ENCODE measurements at places on chromosomes 1 and 21.

DNA sequence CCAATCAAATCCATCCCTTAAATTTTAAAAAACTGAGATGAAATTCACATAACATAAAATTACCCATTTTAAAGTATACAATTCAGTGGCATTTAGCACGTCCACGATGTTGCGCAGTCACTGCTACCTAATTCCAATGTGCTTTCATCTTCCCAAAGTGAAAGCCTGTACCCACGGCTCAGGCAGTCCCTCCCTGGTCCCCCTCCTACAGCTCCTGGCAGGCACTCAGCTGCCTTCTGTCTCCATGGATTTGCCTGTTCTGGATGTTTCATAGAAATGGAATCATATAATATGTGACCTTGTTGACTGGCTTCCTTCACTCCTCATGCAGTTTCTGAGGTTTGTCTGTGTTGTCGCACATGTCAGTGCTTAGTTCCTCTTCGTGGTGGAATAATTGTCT lies 386.3 kb downstream of the CAMTA1 start:
- DNase-seq = no peak

DNA sequence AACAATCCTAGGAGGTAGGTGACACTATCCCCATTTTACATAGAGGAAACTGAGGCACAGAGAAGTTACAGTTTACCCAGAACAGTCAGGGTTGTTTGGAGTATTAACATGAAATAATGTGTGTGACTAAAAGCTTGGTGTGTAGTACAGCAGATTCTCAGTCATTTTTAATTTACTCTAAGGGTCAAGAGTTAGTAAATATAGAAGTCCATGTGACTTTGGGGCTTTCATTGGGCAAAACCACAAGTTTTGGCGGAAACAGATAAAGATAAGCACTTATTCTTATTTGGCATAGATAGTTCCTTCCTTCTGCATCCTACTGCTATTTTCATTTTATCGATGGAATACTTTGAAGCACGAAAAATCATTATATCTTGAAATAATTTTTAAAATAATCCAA lies 128.5 kb downstream of the DNM3 start:
- DNase-seq = no peak

GRCh38 chr1:12408662-12409061 lies 178.8 kb downstream of the VPS13D start:
- no peak for DNase-seq

DNA sequence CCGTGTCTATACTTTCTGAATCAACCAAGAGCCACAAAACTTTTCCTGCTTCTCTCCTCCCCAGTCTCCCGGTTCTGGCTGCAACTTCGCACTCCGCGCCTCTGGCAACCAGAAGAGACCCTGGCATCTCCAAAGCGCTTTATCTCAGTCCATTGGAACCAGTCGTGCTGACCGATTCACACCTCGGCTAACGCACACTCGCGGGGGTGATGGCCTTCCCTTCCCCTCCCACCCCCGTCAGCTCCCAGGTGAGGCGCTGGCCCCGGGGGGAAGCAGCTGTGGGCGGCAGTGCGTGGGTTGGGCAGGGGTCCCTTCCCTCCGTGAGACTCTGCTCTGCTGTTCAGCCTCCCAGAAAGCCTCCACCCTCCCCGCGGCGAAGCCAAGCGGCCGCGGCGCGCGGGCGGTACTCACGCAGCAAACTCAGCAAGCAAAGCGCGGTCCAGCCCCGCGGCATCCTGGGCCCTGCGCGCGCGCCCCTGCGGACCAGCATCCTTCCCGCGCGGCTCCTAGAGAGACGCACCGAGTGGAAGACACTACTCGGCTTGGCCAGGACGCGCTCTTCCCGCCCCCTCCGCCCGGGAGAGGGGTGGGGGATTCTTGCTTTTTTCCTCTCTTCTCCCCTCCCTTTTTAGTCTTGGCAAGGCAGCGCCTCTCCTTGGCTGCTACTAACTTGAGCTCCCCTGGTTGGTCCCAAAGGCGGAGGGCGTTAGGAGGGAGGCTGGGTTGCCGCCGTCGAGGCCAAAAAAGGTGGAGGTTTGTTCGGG lies at the start of gene CD34:
Gene CD34, minus strand, starts transcription at position 535 of the 764 bp plus-strand sequence. Its CDS starts 45 bp downstream, at position 490.
- DNase-seq = peak; percentile 55

DNA sequence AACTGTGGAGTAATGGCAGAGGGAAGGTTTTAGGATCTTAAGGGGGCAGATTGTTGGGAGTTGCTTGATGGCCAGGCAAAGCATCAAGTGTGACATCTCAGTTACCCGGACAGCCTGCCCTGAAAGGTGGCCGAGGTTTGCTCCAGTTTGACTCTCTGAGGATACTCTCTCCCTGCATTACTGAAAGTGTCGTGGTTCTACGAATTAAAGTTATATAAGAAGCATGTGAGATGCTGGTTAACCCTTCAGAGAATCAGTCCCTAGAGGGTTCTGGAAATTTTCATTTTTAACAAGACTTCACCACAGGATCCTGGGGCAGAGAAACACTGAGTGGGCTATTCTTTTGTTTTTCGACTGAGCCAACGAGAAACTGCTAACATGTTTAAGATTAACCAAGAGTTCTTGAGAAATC lies 689 bp upstream of the ZNF644 start:
- DNase-seq = no peak

DNA sequence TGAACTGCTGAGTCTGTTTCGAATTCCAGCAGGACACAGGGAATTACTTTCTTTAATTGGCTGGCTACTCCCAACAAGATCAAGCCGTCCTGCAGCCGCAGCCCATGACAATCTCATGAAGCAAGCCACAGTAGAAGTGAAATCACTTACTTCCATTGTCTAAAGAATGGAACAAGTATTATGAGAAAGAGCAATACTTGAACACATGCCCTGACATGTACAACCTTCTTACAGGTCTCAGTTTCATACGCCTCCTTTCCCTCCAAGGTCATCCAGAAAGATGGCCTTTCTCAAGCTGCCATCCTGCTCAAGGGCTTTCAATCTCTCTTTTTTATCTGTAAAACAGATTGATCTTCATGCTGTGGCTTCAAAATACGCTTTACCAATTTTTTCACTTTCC lies 85.1 kb downstream of the PCSK9 start:
- no peak for DNase-seq

DNA sequence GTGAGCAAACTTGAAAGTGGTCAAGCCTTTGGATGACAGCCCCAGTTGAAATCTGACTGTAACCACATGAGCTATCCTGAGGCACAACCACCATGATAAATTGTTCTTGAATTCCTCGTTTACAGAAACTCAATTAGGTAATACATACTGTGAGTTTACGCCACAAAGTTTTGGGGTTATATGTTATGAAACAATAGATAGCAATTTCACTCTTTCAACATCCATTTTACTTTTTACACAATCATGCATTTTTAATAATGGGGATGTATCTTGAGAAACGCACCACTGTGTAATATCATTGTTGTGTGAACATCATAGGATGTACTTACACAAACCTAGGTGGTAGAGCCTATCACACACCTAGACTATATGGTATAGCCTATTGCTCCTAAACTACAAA lies 35.4 kb downstream of the OR2C3 start:
- no peak for DNase-seq

DNA sequence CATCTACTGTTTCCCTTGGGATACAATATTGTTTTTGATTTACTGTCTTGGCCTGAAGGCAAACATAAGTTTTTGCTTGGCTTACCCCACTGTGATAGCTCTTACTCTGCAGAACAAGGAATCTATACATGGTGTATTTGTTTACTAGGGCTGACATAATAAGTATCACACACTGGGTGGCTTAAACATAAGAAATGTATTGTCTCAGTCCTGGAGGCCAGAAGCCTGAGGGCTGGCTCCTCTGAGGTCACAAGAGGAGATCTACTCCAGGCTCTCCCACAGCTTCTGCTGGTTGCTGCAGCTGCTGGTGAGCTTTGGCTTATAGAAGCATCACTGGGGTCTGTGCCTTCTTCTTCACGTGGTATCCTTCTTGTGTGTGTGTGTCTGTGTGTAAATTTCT lies 30.7 kb upstream of the IGSF5 start:
- no peak for DNase-seq

DNA sequence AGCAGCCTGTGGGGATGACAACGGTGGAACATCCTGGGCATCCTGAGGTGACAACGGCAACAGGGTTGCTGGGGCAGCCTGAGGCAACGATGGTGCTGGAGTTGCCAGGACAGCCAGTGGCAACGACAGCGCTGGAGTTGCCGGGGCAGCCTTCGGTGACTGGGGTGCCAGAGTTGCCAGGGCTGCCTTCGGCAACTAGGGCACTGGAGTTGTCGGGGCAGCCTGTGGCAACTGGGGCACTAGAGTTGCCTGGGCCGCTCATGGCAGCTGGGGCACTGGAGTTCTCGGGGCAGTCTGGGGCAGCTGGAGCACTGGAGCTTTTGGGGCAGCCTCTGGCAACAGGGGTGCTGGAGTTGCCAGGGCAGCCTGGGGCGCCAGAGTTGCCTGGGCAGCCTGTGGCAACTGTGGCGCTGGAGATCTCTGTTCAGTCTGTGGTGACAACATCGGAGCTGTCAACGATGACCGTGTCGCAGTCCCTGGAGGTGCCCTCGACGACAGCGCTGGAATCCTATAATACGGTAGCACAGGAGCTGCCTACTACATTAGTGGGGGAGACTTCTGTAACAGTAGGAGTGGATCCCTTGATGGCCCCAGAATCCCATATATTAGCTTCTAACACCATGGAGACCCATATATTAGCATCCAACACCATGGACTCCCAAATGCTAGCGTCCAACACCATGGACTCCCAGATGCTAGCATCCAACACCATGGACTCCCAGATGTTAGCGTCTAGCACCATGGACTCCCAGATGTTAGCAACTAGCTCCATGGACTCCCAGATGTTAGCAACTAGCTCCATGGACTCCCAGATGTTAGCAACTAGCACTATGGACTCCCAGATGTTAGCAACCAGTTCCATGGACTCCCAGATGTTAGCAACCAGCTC lies 8.2 kb downstream of the SON start:
- no peak for DNase-seq

GRCh38 chr1:244060117-244060516 lies 9.0 kb downstream of the ZBTB18 start:
- DNase-seq = no peak

DNA sequence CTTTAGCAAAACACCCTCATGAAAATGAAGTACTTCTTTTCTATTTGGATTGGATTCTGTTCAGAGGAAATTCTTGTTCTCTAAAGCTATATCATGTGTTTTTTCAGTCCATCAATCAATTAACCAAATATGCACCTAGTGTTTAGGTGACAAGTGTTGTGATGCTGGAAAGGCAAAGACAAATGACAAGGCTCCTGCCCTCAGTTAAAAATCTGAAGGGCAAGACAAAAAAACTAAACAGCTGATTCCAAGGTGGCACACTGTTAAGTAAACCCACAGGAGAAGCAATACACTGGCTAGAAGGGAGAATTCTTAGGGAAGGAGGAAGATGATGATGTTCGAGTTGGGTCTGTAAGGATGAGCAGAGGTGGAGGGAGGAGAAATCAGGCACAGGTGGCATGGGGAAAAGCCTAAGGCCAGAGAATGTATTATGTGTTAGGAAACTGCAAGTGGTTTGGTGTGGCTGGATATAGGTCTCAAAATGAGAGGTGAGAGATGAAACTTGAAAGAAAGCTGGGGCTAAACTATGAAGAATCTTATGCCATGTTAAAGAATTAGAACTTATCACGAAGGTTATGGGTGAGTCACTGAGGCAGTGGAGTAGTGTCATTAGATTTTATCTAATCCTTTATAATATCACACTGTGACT lies 51.8 kb upstream of the GFI1 start:
- DNase-seq = peak; percentile 40

All from stimulated activated CD4-positive, alpha-beta T cell treated with anti-CD3 and anti-CD28 coated beads, Interleukin-15, amount 100 ng/mL, for 24 hours (primary cell).